ENCODE measurements at places on chromosomes 5 and 9.

DNA sequence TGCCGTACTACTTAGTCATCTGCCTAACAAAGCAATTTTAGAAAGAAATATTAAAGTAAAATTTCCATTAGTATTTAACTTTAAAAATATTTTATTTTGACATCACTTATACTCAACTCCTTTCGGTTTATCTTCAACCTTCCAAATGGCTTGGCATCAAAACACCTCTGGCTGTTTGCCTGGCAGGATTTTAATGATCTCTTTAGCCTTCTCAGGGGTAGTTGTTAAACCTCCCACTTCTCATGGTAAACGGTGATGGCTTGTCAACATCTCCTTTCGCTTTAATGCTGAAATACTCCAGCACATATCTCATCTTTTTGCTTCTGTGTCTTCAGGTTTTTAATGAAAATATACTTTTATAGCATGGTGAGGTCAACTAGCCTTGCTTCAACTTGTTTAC, 747.1 kb downstream of the CETN3 start:
- DNase-seq = no peak

DNA sequence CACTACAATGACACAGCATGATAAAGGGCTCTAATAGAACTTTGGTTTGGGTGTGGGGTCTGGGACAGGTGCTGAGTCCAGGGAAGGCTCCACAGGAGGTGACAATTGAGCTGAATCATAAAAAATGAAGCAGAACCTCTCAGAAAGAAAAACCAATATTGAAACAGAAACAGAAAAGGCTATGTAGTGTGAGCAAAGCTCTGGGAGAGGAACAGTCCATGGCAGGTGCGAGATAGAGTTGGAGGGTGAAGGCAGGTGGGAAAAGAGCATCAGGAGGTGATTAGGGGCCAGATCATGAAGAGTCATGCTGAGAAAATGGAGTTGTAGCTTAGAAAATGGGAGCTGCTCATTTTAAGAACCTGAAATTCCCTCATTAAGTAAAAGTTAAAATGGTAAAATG, 164.9 kb downstream of the KCTD16 start:
- no peak for DNase-seq

DNA sequence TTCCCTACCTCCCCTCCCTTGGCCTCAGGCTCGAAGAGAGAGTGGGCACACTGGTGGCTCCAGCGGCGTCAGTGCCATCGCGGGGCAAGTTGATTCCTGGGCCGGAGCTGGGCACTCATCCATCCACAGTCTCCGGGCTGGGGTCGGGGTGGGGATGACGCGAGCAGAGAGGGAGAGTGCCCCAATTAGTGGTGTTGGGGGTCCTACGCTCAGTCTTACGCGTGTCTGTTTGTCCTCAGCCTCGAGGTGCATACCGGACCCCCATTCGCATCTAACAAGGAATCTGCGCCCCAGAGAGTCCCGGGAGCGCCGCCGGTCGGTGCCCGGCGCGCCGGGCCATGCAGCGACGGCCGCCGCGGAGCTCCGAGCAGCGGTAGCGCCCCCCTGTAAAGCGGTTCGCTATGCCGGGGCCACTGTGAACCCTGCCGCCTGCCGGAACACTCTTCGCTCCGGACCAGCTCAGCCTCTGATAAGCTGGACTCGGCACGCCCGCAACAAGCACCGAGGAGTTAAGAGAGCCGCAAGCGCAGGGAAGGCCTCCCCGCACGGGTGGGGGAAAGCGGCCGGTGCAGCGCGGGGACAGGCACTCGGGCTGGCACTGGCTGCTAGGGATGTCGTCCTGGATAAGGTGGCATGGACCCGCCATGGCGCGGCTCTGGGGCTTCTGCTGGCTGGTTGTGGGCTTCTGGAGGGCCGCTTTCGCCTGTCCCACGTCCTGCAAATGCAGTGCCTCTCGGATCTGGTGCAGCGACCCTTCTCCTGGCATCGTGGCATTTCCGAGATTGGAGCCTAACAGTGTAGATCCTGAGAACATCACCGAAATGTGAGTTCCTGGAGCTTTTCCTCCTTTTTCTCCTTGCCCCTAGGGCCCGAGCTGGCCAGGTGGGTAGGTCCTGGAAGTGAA, 861 bp downstream of the NTRK2 start:
- no peak for DNase-seq

- DNase-seq = no peak
Observed at GRCh38 chr5:368183-369084, 46.9 kb downstream of the AHRR start.

GRCh38 chr5:173326501-173326960, 1.7 kb downstream of the STC2 start:
- no peak for DNase-seq

DNA sequence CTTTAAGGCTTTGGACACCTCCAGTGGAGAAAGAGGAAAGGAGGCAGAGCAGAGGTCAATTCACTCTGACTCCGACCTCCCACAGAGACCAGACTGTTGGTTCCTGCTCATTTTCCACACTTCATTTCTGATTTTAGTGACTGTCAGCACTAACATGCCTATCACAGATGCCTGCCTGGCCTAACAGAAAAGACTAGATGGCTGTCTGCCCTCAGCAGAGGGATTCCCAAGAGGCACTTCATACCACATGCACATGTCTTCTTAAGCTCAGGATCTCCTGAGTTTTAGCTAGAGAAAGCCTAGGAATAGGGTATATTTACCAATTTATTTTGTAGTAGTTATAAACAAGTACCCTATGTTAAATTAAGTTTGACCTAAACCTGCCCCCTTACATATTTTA, 336.0 kb downstream of the ENC1 start:
- no peak for DNase-seq

DNA sequence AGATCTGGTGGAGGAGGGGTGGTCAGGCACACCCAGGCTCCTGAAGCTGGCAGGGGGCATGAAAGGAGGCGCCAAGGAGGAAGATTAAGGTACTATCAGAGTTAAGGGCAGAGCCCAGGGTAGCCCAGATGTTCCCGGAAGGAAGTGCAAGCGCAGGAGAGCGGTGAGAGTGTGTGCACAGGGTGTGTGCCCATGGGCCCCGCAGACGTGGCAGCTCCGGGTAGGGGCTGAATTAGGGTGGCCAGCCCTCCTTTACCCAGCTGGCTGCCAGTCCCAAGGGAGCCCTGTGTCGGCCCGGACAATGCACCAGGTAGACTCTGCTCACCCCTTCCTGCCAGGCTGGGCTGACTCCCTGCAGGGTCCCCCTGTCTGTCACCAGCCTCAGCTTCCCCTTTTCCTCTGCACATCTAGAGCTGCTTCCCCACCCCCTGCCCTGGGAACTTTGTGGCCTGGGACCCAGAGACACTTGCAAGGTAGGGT, at the start of gene SMIM33:
SMIM33 (plus strand) TSS at position 184 of the 480 bp plus-strand sequence; CDS start at position 302, 118 bp downstream.
- no peak for DNase-seq

- DNase-seq = no peak
Observed at GRCh38 chr5:151255621-151256286, 2.8 kb downstream of the GM2A start.

- no peak for DNase-seq
Observed at GRCh38 chr5:123265551-123265950, 157.7 kb downstream of the CEP120 start.

GRCh38 chr9:8062459-8062858, 262.9 kb upstream of the DMAC1 start:
- DNase-seq = no peak

GRCh38 chr9:121598167-121598964, 53.1 kb upstream of the DAB2IP start:
- DNase-seq = no peak

Measured in activated T-cell treated with anti-CD3 and anti-CD28 coated beads for 24 hours (primary cell).